Glutamatergic neuron (in vitro differentiated cells): ENCODE measurements at places on chromosomes 6 and 20.

- no peak for DNase-seq
Measured at GRCh38 chr6:121143476-121143875, 190.8 kb downstream of the TBC1D32 start.

GRCh38 chr6:141048451-141048850 is 1084.3 kb upstream of the GJE1 start:
- no peak for DNase-seq

DNA sequence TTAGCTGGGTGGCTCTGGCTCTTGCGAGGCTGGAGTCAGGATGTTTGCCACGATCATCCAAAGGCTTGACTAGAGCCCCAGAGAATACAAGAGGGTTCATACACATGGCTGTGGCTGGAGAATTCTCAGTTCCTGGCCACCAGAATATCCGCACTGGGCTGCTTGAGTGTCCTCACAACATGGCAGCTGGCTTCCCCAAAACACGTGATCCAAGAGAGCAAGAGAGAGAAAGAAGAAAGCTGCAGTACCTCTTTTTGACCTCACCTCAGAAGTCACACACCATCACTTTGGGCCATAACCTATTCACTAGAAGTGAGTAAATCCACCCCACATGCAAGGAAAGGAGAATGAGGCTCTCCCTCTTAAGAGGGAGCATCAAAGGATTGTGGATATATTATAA is 21.5 kb upstream of the BPIFB1 start:
- DNase-seq = no peak

DNA sequence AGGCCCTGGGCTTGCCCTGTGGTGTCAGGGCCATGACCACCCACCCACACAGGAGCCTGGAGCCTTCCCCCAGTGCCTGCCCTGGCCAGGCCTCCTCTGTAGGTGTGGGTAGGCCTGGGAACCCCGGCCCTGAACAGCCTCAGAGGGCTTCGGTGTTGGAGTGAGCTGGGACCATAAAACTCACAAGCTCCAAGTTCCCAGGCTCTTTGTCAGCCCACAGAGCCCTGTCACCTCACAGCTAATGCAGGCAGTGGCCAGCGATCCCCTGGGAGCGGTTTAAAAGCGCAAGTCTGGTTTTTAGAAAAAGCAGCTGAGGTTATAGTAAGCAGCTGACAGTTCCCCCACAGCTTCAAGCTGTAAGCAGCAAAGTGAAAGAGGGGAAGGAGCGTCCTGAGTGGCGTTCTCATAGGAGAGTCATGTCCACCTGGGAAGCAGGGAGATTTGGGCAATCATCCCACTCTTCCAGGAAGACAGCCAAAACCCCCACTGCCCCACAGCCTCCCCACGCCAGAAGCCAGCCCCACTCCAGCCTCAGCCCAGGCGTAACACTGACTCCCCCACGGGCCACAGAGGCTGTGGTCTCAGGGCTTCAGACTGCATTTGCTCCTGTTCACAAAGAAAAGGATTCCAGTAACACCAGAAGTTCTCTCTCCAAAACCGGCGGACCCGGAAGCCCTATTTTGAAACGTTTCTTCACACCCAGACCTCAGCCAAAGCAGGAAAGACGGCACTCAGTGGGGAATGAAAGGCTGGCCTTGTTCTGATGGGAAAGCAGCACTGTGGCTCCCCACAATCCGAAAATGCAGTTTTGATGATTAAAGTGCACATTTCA is 34.3 kb upstream of the FOXC1 start:
- DNase-seq = peak; percentile 68

GRCh38 chr6:88111991-88112390 is 54.2 kb downstream of the CNR1 start:
- DNase-seq = no peak

DNA sequence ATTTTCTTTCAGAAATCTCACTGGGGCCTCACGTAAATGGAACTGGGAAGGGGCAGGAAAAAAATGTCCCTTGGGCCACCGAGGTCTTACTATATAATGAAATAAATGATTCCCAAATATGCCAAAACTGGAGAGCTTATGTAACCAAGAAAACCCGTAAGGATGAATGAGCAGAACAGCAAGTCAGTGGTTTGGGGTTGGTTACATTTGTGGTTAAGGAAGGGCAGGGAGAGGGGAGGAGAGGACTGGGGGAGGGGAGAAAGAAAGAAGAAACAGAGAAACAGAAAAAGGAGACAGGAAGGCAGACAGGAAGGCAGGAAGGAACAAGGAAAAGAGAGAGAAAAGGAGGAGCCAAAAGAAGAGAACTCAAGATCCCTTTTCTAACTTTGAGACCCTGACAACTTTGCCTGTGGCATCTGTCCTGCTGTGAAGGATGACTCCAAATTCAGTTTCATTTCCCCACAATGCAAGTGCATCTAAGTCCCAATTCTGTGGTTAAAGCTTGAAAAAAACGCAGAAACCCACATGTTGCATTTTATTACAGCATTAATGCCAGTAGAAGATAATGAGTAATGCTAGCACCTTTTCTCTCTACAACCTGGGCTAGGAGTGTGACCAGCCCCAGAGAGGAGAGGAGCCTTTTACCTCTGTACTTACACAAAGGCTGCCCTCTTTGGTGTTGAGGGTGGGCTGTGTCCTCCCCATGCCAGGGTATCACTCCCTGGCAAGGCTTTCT is 10.8 kb upstream of the ARMC2 start:
- DNase-seq = no peak

DNA sequence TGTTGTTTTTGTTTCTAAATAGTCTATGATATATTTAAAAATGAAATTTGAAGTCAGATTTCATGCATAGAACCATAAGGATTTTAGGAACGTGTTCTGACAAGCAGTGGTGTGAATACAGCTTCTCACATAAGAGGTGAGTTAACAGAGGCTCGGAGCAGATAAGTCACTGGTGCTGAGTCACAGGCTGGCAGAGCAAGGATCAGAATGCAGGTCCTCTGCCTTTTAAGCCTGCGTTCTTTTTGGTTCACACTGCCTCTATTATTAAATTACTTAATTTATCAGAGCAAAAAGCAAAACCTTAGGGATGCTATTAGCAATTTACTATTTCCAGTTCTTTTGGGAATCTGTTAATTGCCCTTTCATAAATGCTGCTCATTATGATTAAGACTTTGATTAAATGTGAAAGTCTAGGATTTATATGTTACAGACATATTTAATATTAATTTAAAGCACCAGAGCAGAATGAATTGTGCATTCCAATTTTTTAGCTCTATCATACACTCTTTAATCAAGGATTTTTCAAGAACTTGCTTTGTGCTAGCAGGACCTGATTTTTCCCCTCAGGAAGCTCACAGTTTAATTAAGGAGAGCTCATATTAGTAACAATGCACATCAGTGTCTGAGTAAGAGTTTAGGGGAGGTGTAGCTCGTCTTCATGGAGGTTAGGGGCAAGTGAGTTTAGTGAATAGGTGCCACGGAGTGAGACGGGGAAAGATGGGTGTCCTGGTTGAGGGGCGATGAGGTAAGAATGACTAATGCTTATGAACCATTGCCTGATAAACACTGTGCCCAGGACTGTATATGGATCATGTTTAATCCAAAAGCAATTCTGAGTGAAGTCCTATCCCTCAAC is 212.7 kb upstream of the AGPAT4 start:
- DNase-seq = no peak

DNA sequence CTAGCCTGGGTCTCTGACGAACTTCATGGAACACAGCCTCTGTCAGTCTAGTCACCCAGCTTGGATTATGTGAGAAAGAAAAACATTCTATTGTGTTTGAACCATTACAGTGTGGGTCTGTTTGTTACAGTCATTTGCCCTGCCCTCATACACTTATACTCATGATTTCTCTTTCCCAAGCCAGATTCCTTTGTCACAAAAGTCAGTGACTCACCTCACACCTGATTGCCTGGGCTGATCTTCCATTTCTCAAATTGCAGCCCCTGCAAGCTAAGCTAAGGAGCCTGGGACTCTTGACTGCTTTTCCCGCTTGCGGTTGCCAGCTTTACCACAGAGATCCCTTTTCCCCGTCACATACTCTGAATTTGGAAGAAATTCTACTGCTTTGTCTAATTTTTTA is 395.9 kb downstream of the SAMD5 start:
- DNase-seq = no peak

DNA sequence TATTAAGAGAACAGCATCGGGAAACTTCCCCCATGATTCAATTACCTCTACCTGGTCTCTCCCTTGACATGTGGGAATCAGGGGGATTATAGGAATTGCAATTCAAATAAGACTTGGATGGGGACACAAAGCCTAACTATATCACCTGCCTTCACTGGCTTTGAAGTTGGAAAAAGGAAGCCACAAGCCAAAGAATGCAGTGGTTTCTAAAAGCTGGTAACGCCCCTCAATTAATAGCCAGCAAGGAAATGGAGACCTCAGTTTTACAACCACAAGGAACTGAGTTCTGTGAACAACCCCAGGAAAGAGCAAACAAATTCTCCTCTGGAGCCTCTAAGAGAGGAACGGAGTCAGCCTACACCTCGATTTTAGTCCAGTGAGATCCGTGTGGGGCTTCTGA is 244.1 kb downstream of the TFAP2A start:
- DNase-seq = no peak

DNA sequence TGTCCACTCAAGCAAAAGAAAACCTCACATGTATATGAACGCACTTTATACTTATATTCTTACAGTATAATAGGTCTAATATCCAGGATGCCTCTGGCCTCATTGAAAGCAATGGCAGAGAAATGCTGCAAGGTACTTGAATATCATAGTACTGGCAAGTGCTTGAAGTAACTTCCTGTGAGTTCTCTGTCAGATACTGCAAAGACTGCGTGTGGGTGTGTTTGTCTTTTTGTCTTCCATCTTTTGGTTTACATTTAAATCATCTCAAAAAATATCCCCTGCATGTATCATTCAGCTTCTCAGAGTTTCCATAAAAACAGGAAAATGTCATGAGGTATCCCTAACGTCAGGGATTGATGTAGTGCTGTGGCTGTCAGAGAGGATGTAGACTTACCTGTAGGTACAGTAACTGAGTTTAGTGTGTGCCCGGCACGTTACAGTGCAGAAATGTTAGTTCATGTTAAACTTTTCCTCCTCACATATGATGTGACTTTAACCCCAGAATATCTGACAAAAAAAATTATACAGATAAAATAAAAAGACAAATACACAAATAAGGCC is 184.3 kb downstream of the DST start:
- no peak for DNase-seq

GRCh38 chr6:121771937-121772720 is 336.7 kb downstream of the GJA1 start:
- no peak for DNase-seq

GRCh38 chr20:32278199-32278643 is 770 bp downstream of the KIF3B start:
- DNase-seq = no peak

GRCh38 chr6:38909015-38909730 is 139.4 kb upstream of the GLP1R start:
- DNase-seq = no peak

DNA sequence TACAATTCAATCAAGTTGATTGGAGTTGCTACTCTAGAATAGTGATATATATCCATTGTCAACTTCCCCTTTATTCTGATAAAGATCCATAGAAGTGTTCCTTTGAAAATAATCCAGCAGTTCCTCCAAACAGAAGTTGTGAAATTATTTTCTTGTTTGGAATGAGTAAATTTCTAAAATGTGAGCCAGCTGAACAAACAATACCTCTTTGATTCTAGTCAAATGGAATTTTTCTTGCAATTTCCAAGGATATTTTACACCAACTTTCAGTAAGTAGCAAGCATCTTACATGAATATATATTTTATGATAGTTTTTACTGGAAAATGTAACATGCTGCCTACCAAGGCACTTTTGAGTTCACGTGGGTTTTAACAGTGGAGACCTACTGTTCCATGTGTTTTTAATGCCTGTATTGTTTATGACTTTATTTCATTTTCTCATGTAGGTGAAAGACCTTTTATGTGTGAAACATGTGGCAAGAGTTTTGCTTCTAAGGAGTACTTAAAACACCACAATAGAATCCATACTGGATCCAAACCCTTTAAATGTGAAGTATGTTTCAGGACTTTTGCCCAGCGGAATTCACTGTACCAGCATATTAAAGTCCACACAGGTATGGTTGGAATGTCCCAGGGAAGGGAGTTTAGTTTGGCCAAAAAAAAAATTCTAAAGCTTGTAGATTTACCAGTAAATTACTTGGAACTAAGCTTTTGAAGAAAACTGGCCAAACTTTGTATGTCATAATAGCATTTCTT is 6.5 kb downstream of the GZF1 start:
- no peak for DNase-seq

DNA sequence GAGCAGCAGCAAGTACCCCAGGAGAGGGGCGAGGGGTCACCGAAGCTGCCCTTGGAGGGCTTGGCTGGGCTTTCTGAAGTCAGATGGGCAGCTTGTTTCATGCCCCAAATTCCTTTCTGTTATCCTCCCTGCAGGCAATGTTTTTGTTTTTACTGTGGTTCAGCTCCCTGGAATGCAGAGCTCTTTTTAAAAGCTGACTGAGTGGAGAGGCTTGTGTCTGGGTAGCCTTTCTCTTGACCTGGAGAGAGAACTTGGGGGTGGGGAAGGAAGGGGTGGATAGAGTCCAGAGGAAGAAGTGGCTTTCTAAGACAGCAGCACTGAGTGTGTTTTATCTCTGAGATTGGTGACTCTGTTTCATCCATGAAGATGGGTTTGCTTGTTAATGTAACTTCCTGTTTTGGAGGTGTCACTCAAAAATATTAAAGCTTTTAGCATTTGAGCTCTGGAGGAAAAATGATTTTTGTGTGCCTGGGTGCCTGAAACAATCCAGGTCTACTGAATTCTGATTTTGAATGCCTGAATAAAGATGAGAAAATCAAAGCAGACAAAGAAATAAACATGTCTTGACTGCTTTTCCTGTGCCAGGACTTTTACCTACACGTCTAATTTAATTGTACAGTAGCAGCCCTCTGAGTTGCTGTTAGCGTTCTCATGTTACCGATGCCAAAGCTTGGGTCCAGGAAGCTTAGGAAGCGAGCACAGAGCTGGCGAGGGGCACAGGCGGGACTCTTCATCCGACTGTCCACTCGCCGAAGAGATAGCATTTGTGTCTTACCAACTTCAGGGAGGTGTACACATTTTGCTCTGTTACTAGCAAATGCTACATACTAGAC is 78.2 kb upstream of the EEF1E1 start:
- no peak for DNase-seq

DNA sequence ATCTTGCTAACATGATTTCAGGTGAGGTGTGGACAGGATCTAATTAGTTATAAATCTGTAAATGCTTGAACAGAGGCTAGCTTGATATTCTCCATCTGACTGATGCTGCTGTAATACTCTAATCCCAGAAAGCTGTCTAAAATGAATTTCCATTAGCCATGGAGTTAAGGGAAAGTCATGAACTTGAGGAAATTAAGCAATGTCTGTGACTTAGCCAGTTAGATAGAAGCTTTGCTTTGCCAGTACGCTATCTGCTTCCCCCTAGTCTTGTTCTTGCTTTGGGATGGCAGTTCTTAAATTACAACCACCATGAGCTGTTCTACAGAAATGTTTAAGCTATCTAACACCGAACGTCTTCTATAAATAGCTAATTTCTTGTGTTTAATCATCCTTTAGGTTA is 195.7 kb downstream of the PRL start:
- DNase-seq = no peak
